Left kidney (tissue), 8 donors: ENCODE measurements at places on chromosomes 4 and X. TPM values are rescaled to one million over a fixed set of nuclear protein-coding genes. Genes with fewer than 3 reads are reported as not detected.

RADX gene
- 9.3 TPM for polyA plus RNA-seq

TBC1D9 gene
- polyA plus RNA-seq = 62.1 TPM

WDFY3 gene
- polyA plus RNA-seq = 64.9 TPM

UGT2B11 gene
- polyA plus RNA-seq = 0.71 TPM

PNMA3 gene
- polyA plus RNA-seq = 33.8 TPM

SYP gene
- polyA plus RNA-seq = 2.6 TPM

RGN gene
- 42.7 TPM for polyA plus RNA-seq

SLC9B1 gene
- 3.4 TPM for polyA plus RNA-seq

SLC49A3 gene
- polyA plus RNA-seq = 3.7 TPM

CT45A10 gene
- not detected for polyA plus RNA-seq

MID1 gene
- polyA plus RNA-seq = 31.6 TPM

NHSL2 gene
- 11.6 TPM for polyA plus RNA-seq

XAGE1A gene
- not detected for polyA plus RNA-seq

RIBC1 gene
- polyA plus RNA-seq = 4.8 TPM

KCNIP4 gene
- 13.0 TPM for polyA plus RNA-seq

COMMD8 gene
- polyA plus RNA-seq = 38.7 TPM

NAP1L3 gene
- 14.6 TPM for polyA plus RNA-seq

GPR34 gene
- polyA plus RNA-seq = 5.4 TPM

DGKK gene
- polyA plus RNA-seq = 13.0 TPM

CLTRN gene
- polyA plus RNA-seq = 21.4 TPM
